ENCODE measurements at places on chromosomes 11 and 22.
A peak's percentile ranks its signal among the peaks of the same experiment; 100 is the strongest.

DNA sequence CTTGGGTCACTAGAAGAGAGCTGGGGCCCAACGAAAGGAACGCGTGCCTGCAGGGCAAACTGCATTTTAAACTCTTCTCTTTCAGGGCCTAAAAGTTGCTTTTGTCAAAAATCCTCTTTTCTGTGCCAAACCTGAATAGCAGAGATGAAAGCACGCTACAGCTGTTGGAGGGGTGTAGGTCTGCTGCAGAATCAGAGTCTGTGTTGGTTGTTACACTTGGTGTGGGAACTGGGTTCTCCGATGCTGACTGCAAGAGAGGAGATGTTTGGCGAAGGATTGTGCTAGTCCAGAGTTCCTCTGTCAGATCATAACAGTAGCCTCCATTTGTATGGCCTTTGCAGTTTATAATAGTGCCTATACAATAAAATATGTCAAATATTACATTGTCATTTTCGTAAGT lies 41.8 kb downstream of the BARX2 start:
- DNase-seq, result no peak

- no peak for DNase-seq
Measured at GRCh38 chr11:89327885-89328284, 150.2 kb downstream of the TYR start.

- no peak for DNase-seq
Measured at GRCh38 chr11:70506658-70506970, 108.3 kb downstream of the CTTN start.

GRCh38 chr22:21972293-21972779 lies 10.3 kb downstream of the TOP3B start:
- DNase-seq, result no peak

GRCh38 chr11:61728940-61729219 lies 23.6 kb upstream of the MYRF start:
- DNase-seq, result no peak

- DNase-seq, result no peak
Measured at GRCh38 chr11:66639066-66639813, 737 bp downstream of the RBM4 start.

GRCh38 chr11:1847926-1848639 lies 4.8 kb upstream of the LSP1 start:
- DNase-seq, result no peak

DNA sequence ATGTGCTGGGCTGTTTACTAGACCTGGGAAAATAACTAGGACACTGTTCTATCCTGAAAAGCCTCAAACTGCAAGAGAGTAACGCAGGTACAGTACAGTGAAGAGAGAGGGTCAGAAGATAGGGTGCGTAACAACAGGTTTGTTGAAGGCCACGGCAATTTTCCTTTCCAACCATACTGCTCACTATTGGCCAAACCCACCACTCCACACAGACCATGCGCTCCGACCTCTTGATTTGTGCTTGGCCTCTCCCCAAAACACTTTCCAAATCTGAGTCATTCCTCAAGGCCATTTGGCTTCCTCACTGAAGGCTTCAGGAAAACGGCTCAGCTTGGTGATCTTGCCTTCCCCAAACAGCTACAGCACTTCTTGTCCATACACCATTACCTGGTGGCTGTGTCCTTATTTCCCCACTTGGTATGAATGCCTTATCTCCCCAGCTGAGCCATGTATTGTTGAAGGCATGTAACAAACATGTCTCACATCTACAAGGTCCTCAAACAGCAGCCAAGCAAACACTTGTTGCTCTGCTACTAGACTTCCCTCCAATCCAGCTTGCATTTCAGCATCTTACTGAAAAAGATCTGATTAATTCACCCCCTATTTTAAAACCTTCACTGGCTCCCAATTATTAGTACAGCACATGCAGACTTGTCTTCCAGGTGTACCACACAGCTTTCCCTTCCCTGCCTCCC lies 40.9 kb downstream of the TCF20 start:
- DNase-seq, result no peak

DNA sequence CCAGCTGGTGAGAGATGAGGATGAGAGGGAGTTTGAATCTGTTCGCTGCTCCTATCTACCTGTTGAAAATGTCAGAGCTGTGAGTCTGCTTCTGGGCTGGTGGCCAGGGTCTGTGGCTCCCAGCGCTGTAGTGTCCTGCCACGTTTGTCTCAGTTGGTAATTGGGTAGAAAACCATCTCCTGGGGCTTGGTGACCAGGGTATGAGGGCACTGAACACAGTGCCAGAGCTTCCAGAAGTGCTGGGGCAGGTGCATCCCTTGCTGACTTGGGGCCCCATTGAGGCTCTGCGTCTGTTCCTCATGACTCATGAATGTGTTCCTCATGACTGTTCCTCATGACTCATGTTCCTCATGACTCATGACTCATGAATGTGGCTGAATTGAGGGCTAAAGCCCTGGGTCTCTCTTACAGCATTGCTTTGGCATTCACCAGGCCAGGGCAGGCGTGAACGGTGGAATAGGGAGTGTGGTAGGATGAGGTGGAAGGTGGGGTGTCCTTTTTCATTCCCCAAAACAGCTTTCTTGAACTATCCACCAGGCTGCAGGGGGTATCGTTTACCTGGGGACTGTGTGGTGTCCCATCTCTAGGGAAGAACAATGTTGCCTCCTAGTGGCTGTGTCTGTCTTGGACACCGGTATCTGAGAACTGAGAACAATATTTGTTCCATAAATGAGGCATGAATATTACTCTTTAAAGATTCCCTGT lies 139.5 kb downstream of the COMMD9 start:
- no peak for DNase-seq

DNA sequence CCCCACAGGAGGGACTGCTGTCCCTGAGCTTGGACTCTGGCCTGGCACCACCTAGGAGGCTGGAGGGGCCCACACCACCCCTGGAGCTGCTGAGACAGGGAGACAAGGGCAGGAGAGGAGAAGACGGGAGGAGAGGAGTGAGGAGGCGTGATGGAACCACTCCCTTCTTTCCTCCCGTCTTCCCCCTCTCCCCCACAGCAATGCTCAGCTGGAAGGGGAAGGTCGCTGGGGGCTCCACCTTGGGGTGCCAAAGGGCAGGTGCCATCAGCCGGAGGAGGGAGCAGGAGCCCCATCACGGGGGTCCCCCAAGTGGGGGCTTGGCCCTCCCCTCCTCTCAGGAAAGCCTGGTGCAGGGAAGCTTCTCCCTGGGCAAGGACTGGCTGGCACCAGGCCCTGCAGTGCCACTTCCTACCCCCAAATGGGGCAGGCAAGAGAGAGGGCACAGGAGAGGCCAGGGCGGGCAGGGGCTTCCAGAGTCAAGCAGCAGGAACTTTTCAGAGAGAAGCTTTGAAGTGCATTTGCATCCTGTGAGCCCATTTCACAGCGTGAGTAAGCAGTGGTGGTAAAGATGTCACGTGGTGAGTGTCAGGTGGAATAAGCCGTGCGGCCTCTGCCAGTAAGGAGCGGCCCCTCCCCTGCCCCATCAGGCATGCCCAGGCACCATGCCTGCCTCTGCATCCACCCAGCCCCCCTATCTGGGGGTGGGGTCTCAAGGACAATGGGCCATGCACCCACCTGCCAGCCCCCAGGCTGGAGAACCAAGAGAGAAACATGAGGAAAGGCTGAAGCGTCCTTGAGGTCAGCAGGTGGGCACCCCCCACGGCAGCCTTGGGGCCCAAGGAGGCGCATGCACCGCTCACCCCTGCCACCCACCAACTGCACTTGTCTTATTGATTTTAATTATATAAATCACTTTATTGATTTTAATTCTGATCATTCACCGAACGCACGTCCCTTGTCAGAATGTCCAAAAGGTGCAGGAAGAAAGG lies 4.9 kb downstream of the IGF2 start:
- no peak for DNase-seq

DNA sequence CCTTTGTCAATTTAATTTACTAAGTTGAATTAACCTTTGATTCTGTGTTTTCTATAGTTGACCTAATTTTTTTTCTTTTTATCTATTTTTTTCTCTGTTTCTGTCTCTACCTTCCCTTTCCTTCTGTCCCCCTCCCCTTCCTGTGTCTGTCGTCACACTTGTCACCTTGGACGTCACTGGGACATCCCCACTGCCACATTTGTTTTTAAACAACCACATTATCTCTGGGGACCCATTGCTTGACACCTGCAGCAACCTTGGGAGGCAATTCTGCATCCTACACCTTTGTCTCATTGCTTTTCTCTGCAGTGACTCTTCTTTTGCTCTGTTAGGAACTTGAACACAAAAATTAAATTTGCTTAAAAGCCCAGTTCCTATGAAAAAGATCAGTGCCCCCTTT lies 51.8 kb upstream of the TTC12 start:
- DNase-seq, result no peak

- DNase-seq, result no peak
Measured at GRCh38 chr22:25120093-25120561, 79.5 kb upstream of the CRYBB3 start.

DNA sequence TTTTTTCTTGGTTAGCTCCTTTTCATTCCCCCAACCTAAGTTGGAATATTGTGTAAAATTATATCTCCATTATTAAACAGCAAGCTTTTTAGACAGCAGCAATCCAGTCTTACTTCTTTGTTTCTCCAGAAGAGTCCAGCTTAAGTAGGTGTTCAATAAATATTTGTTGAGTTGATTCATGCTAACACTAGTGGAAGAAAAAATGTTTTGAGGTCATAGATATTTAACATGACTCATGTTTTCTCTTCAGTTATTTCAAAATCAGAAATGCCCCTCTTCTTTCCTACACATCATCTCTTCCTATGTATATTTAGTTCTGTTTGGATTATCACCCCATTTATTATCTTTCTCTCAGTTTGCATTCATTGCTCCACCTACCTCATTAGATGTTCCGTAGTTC lies 20.3 kb downstream of the CCDC83 start:
- DNase-seq, result no peak

- DNase-seq, result no peak
Measured at GRCh38 chr11:28058333-28058732, 49.6 kb downstream of the KIF18A start.

DNA sequence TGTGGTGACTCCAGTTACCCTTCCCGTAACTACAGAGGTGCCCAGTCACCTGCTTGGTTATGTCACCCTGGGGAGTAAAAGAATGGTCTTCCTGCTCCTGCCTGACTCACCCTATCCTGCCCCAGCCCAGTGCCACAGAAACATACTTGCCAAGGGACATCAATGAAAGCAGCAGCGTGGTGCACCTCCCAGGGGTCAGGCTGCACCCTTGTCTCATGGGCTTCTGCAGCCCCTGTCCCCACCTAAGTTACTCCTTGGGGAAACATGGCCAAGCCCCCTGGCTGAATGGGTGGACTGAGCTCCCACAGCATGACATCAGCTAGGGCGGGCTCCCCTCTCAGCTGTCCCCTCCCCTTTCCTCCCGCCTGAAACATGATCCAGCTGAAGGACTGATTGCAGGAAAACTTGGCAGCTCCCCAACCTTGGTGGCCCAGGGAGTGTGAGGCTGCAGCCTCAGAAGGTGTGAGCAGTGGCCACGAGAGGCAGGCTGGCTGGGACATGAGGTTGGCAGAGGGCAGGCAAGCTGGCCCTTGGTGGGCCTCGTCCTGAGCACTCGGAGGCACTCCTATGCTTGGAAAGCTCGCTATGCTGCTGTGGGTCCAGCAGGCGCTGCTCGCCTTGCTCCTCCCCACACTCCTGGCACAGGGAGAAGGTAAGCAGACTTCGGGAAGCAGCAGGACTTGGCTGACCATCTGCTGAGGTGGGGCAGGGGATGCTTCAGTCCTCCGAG lies at the start of gene HTR3A:
TSS of gene HTR3A (plus strand) at position 368 of the 730 bp plus-strand sequence. CDS start at position 586, 218 bp downstream.
- DNase-seq, result no peak

- no peak for DNase-seq
Measured at GRCh38 chr11:117316197-117316961, at the start of gene BACE1. BACE1 (minus strand) TSS chr11:117316256; CDS start chr11:117315795, 461 bp downstream.

GRCh38 chr11:1401656-1402221 lies 12.0 kb downstream of the BRSK2 start:
- no peak for DNase-seq

DNA sequence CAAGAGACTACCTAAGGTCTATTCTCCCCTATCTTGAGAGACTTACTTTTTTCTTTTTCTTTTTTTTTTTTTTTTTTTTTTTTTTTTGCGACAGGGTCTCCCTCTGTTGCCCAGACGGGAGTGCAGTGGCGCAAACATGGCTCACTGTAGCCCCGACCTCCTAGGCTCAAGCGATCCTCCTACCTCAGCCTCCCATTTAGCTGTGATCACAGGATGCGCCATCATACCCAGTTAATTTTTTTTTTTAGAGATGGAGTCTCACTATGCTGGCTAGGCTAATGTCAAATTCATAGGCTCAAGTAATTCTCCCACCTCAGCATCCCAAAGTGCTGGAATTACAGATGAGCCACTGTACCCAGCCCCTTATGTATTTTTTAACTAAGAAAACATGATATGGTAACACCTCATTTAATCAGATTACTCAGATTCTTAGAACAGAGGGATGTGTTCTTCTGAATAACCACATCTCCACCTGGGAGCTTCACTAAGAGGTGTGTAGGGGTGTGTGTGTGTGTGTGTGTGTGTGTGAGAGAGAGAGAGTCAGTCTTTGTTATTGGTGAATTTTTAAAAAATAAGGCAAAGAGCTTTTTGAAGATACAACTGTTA lies 102.9 kb downstream of the USP35 start:
- no peak for DNase-seq

DNA sequence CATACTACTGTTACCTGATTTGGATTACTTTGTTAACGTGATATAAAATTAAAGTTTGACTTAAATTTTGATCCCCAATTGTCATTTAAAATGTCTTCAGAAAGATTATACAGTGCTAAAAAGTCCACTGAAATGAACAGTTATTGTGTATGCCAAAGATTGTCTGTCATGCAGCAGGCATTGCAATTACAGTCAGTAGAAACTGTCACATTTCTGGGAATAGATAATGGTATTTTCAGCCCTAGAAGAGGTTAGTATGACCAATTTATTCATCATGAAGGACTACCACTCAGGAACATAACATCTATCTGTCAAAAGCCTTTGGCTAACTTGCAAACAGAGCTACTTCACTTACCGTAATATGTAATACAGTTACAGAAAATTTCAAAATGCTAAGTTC lies 852.5 kb upstream of the TENM4 start:
- no peak for DNase-seq

GRCh38 chr11:104771763-104772162 lies 126.5 kb downstream of the CASP12 start:
- DNase-seq, result no peak

GRCh38 chr11:129215506-129216245 lies 23.6 kb upstream of the ARHGAP32 start:
- no peak for DNase-seq

GRCh38 chr11:110761991-110762390 lies 49.8 kb upstream of the ARHGAP20 start:
- DNase-seq, result no peak

GRCh38 chr22:24156141-24156912 lies 25.0 kb upstream of the SUSD2 start:
- DNase-seq, result peak; percentile 28

DNA sequence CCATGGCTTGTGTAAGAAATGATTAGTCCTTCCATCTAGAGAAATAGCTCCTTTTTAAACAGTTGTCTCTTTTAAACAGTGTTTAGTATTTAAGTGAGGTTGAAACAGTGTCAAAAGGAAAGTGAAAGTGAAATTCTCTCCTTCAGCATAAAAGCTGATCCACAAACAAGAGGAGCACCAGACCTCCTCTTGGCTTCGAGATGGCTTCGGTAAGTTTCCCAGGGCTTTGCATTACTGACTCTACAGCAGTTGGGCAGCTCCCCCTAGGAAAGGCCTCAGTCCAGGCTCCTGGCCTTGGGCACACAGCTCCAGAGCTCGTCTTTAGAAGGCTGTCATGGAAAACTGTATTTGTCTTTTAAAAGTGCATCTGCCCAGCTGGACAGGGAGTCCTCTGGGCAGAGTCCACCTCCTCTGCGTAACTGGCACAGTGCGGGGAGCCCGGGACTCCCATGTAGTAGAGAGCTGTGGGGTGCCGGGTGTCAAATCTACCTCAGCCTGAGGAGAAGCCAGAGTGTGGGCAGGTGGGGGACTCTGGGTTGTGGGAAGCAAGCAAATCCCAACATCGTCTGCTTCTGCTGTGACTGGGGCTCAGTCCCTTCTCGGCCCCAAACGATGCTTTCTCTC lies at the start of gene PLAAT4:
TSS of gene PLAAT4 (plus strand) at position 140 of the 624 bp plus-strand sequence. CDS start at position 201, 61 bp downstream.
- DNase-seq, result no peak

Data from activated CD4-positive, CD25-positive, alpha-beta regulatory T cell treated with anti-CD3 and anti-CD28 coated beads, Interleukin-2, amount 50 U/mL, for 16 hours (primary cell).